ENCODE measurements at places on chromosomes 1 and 21.

GRCh38 chr1:38624336-38625039, 235.1 kb downstream of the RRAGC start:
- no peak for DNase-seq

GRCh38 chr1:60589916-60590315, 492.4 kb upstream of the NFIA start:
- DNase-seq, result no peak

DNA sequence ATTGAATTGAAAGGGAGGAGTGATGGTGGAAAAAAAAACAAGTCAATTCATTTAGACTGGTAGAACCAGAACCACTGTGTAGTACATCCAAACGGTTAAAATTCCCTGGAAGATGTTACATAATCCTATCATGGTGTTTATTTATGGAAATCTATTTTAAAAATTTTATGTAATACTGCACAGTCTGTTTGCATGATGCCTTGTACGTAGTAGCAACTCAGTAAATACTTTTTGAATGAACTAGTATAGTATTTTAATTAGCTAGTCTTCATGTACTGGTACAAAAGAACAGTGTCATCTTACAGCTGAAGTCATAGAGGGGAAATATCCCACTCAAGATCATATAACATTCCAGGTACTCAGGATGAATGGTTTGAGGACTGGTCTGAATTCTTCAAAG, 27.0 kb upstream of the IER5 start:
- DNase-seq, result no peak

- DNase-seq, result no peak
These were observed 101.4 kb downstream of the CC2D1B start for GRCh38 chr1:52264530-52265115.

- no peak for DNase-seq
These were observed 67.6 kb downstream of the MAP3K21 start for GRCh38 chr1:233394860-233395717.

- DNase-seq, result no peak
These were observed 65.4 kb downstream of the AK4 start for GRCh38 chr1:65213271-65214023.

GRCh38 chr21:38989745-38990423, 184.2 kb downstream of the ETS2 start:
- no peak for DNase-seq

- no peak for DNase-seq
These were observed 54.8 kb downstream of the OSBPL9 start for GRCh38 chr1:51671527-51672325.

- no peak for DNase-seq
These were observed 20.5 kb downstream of the RNF220 start for GRCh38 chr1:44425341-44426082.

DNA sequence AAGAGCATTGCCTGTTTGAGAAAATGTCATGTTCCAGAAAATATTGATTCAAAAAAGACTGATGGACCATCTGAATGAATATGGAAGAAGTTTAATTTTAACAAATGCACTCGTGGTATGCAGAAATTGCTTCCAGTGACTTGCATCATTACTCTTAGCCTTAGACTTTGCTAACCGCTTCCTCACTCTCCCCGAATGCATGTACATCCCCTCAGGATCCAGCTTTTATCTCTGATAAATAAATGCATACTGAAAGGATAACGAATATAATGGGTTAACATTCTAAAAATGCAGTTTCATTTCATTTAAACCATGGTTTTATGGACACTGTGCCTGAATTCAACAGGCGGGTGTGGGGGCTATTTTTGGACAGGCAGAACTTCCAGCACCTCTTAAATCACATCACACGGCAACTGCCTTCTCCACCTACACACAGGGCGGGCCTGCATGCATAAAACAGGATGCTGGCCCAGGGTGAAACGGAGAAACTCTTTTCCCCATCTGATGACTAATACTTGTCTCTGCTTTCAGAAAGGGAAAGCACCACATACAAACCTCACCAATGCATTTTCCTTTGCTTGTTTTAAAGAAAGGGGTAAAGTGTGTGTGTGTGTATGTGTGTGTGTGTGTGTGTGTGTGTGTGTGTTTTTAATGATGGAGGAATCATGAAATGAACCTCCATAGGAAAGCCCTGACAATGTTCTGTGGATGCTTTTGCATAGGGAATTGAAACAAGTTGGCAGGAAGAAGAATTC, 48.7 kb downstream of the SPAG17 start:
- no peak for DNase-seq

DNA sequence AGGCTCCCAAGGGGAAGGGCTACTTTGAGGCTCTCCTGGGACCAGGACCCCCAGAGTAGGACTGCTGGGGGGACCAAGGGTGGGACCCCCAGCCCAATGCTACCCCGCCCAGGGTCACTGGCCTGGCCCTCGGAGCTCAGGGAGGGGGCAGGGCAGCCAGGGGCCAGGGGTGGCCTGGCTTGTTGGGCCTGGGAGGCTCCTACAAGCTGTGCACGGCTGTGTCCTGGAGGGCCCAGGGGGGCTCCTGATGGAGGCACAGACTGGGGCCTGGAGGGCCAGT, 2.2 kb downstream of the HES4 start:
- DNase-seq, result peak; percentile 33

DNA sequence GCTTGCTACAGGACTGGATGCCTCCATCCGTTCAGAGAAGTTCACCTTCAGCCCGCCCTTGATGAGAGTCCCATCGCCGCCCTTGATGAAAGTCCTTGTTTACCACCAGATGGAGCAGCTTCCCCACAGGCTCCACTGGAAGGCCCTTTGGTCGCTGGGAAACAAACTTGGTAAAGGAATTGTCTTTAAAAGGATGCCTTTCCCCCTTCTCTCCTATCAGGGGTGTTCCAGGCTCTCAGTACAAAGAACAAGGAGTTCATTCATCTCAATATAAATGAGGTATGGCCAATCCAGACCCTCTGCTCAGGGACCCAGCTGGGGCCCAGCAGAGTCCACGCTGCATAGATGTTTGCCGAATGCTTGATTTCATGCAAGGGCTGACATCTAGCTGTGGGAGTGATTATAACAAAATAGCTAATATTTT, 50.8 kb downstream of the CAPN9 start:
- peak; percentile 34 for DNase-seq
